SW480 (cell line): ENCODE measurements at places on chromosomes 7 and 10.

DNA sequence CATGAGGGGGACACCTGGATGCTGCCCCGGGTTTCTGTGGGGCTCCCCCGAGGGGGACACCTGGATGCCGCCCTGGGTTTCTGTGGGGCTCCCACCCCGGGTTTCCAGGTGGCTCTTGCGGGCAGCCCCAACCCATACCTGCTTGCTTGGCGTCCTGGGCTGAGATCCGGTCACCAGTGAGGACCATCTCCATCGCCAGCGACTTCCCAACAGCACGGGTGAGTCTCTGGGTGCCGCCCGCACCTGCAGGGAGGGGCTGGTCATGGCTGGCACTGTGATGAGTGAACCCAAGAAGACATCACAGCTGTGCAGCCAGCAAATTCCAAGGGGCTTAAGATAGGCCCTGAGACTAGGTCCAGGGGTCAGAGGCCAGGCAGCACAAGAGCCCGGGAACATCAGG, 6.4 kb downstream of the ECHS1 start:
- no peak for DNase-seq

GRCh38 chr10:127310430-127310829, 114.0 kb upstream of the INSYN2A start:
- DNase-seq: no peak

GRCh38 chr7:151731022-151731441, 145.9 kb downstream of the PRKAG2 start:
- DNase-seq: no peak

GRCh38 chr7:71625545-71625944, 493.6 kb downstream of the GALNT17 start:
- DNase-seq: no peak
